Esophagus squamous epithelium (tissue), 5 donors: ENCODE measurements at places on chromosomes 3 and 15.

GRCh38 chr3:14461748-14462324 is 59.4 kb downstream of the SLC6A6 start:
- no peaks in the 10 kb centered on the region for H3K4me1 ChIP-seq
- H3K27me3 ChIP-seq: no peaks in the 10 kb centered on the region
- no peaks in the 10 kb centered on the region for H3K36me3 ChIP-seq
- no peak overlapping the region for H3K27ac ChIP-seq
- H3K4me3 ChIP-seq: no peak overlapping the region

DNA sequence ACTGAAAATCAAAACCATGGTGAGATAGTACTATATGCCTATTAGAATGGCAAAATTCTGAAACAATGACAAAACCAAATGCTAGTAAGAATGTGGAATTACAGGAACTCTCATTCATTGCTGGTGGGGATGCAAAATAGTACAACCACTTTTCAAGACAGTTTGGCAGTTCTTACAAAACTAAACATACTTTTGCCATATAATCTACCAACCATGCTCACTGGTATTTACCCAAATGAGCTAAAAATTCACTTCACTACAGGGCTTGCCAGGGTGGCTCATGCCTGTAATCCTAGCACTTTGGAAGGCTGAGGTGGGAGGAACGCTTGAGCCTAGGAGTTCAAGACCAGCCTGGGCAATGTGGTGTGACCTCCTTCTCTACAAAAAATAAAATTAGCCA is 40.0 kb downstream of the MYO9A start:
- H3K27ac ChIP-seq: no peak overlapping the region
- DNase-seq: no peak
- H3K27me3 ChIP-seq: no peaks in the 10 kb centered on the region
- H3K4me1 ChIP-seq: no peaks in the 10 kb centered on the region
- no peaks in the 10 kb centered on the region for H3K36me3 ChIP-seq

DNA sequence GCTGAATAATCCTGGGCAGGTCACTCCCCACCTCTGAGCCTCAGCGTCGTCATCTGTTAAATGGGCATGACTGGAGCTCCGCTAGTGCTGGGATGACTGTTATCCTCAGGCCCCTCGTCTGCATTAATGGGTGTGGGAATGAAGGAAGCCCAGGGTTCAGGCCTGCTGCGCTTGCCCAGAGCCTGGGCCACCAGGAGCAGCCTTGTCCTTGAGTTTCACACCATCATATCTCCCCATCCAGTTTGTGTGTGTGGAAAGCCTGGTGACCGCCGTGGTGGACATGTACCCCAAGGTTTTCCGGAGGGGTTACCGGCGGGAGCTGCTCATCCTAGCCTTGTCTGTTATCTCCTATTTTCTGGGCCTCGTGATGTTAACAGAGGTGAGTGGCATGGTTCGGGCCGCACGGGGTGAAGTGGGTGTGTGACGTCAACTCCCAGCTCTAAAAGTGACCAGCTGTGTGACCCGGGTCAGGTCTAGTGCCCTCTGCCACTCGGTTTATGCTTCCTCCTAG is 63.5 kb upstream of the SLC6A1 start:
- H3K4me3 ChIP-seq: no peak overlapping the region
- no peak for DNase-seq
- peaks cover 19% of the 10 kb centered on the region for H3K4me1 ChIP-seq
- no peaks in the 10 kb centered on the region for H3K36me3 ChIP-seq
- no peaks in the 10 kb centered on the region for H3K27me3 ChIP-seq

DNA sequence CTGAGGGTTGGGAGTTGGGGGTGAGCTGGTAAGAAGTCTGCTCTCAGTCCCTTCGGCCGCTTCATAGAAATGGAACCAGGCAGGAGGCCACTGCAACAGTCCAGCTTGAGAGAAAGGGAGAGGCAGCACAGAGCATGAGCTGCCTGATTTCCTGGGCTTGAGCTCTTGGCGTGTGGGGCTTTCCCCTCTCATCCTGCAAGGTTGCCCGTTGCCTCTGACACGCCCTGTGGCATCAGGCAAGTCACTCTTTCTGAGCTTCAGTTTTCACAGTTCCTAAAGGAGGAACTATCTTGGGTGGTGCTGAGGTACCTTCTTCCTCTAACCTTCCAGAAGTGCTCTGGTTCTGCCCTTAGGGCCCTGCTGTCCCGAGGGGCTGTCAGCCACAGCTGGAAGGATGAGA is 4.9 kb downstream of the MESP2 start:
- H3K27me3 ChIP-seq: no peaks in the 10 kb centered on the region
- peaks cover 96% of the 10 kb centered on the region for H3K4me1 ChIP-seq
- H3K27ac ChIP-seq: peak overlapping the region; percentile 66
- H3K4me3 ChIP-seq: no peak overlapping the region

DNA sequence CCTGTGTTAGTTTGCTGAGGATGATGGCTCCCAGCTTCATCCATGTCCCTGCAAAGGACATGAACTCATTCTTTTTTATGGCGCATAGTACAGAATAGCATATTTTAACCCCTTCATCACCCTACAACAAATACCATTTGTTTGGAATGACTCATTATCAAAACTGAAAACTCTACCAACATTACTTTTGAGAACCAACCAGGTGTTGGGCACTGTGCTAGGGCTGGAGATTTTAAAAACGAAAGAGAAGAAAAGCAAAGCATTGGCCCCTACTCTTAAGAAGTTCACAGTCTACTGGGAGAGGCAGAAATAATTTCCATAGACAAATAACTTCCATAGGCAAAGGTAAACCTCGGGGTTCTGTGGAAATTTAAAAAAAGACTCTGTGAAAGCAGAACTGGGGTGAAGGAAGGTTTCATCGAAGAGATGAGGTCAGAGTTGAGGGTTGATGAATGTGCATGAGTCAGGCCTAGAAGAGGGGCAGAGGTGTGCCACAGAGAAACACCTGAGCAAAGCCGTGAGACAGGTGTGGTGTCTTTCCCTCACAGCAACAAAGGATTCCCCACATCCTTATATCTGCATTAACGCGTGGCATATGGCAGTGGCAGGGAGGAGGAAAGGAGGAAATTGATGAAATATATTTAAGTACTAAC is 51.0 kb downstream of the MCF2L2 start:
- H3K36me3 ChIP-seq: no peaks in the 10 kb centered on the region
- H3K4me1 ChIP-seq: no peaks in the 10 kb centered on the region
- DNase-seq: no peak
- H3K27me3 ChIP-seq: no peaks in the 10 kb centered on the region
- H3K4me3 ChIP-seq: no peak overlapping the region

DNA sequence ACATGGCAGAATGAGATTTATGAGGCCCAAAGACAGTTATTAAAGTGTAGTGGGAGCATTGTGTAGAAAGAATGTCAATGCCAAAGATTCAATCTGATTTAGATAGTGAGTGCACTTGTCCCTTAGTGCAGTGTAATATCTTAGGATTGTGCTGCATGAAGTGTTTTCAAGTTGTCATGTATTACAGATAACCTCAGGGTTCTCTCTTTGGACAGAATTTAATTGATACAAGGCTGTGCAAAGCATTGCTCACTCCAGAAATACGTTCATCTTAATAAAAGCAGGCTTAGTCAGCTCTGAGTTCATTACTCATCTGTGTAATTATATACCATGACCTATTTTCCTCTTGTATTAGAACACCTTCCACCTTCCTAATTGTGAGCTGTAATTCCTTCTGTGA is 16.0 kb upstream of the GPR171 start:
- H3K27ac ChIP-seq: no peak overlapping the region
- H3K27me3 ChIP-seq: no peaks in the 10 kb centered on the region
- H3K4me3 ChIP-seq: no peak overlapping the region
- DNase-seq: no peak
- no peaks in the 10 kb centered on the region for H3K36me3 ChIP-seq

- H3K27ac ChIP-seq: no peak overlapping the region
- no peak overlapping the region for H3K4me3 ChIP-seq
- H3K36me3 ChIP-seq: no peaks in the 10 kb centered on the region
- H3K27me3 ChIP-seq: no peaks in the 10 kb centered on the region
- no peak for DNase-seq
Observed at GRCh38 chr3:112038863-112039262, 4.3 kb downstream of the TMPRSS7 start.

DNA sequence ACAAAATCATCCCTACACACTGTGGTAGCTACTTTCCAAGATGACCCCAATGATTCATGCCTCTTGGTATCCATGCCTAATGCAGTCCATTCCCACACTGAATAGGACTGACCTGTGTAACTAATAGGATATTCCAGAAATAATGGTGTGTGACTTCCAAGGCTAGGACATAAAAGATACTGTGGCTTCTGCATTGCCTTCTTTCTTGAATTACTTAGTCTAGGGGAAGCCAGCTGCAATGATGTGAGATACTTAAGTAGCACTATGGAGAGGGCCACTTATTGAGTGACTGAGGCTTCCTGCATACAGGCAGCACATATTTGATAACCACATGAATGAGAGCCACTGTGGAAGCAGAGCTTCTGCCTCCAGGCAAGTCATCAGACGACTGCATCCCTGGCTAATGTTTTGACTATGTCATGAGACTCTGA is 50.1 kb downstream of the NR1I2 start:
- no peaks in the 10 kb centered on the region for H3K4me1 ChIP-seq
- no peak overlapping the region for H3K4me3 ChIP-seq
- no peaks in the 10 kb centered on the region for H3K27me3 ChIP-seq
- H3K36me3 ChIP-seq: no peaks in the 10 kb centered on the region
- no peak overlapping the region for H3K27ac ChIP-seq

GRCh38 chr3:151230646-151231045 is 27.6 kb upstream of the GPR171 start:
- peaks cover 14% of the 10 kb centered on the region for H3K4me1 ChIP-seq
- no peak overlapping the region for H3K27ac ChIP-seq
- H3K4me3 ChIP-seq: no peak overlapping the region

DNA sequence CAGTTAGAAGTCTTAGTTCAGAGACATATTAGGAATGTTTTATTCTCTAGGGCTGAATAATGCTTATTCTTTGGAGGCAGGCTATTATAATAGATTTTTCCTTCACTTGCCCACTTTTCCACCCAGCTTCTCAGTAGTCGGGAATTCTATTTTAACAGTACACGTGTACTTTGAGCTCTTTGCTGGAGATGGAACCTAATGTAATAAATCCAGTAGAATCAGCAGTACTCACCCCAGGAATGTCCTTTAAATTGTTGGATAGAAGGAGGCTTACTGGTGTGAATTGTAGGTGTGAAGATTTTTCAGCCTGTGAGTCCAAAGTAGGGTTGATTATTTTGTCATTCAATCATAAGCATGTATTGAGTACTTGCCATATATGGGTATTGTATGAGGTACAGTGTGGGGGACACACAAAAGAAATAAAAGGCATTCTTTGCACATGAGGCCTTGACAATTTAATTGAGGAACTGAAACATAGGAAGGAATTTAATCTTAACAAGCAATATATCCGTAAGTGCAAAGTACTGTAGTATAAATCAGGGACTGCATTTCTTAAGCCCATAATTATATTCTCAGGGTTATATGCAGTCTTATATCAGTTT is 29.5 kb upstream of the MGA start:
- H3K4me3 ChIP-seq: no peak overlapping the region
- no peak overlapping the region for H3K27ac ChIP-seq
- H3K36me3 ChIP-seq: no peaks in the 10 kb centered on the region
- no peaks in the 10 kb centered on the region for H3K27me3 ChIP-seq

- no peaks in the 10 kb centered on the region for H3K27me3 ChIP-seq
- DNase-seq: no peak
- no peaks in the 10 kb centered on the region for H3K36me3 ChIP-seq
- no peak overlapping the region for H3K4me3 ChIP-seq
- H3K27ac ChIP-seq: no peak overlapping the region
Observed at GRCh38 chr3:146705225-146705624, 100.1 kb upstream of the PLSCR5 start.

DNA sequence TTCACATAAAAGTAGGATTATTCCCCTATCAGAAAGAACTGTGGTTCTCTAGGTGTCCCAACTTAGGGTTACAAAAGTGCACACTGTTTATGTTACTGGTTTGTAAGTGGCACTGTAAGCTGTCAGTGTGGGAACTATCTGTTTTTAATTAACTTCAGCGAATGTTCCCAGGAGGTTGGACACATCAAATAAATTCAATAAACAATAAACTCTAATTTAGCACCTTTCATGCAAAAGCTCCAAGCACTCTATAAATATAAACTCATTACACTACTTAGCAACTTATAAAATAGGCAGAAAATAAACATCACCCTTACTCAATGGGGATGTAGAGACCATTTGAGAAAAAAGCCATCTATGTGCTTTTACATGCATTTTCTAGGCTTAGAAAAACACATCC is 168.4 kb upstream of the SLC2A2 start:
- no peaks in the 10 kb centered on the region for H3K36me3 ChIP-seq
- no peak overlapping the region for H3K4me3 ChIP-seq
- DNase-seq: no peak
- H3K27ac ChIP-seq: no peak overlapping the region
- H3K4me1 ChIP-seq: no peaks in the 10 kb centered on the region
- no peaks in the 10 kb centered on the region for H3K27me3 ChIP-seq

DNA sequence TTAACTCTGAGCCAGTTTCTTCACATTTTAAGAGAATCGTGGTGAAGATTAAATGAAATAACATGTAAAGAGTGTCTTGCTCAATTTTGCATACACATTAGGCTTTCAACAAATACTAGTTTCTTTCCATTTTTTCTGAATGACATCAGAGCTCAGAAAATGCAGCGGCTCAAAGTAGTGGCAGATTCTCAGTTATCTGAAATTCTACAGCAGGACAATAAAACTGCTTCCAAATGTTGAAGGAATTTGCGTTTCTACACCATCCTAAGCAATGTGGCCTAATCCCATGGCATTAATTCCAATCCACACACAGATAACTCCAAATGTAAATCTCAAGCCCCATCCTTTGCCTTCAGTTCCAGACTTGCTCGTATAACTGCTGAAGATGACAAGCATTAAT is 115.8 kb downstream of the PLCH1 start:
- DNase-seq: no peak
- no peak overlapping the region for H3K4me3 ChIP-seq
- H3K27ac ChIP-seq: no peak overlapping the region
- H3K27me3 ChIP-seq: no peaks in the 10 kb centered on the region
- no peaks in the 10 kb centered on the region for H3K4me1 ChIP-seq
- H3K36me3 ChIP-seq: no peaks in the 10 kb centered on the region

DNA sequence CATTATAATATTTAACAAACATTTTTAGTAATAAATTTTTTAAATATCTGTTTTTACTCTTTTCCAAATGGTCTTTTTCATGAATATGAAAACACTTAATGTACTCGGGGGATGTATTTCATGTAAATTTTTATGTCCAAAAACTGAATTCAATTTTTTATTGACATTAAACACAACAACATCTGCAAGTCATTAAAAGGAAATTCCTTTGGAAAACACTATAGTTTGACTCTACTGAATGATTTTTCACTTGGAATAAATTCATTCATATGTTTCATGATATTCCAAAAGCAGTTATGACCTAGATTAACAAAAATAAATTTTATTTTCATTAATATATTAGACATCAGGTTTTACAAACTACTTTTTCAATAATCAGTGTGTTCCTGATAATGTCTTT is 239.8 kb upstream of the AGTR1 start:
- H3K4me3 ChIP-seq: no peak overlapping the region
- no peak overlapping the region for H3K27ac ChIP-seq
- no peaks in the 10 kb centered on the region for H3K36me3 ChIP-seq
- no peaks in the 10 kb centered on the region for H3K4me1 ChIP-seq
- DNase-seq: no peak
- H3K27me3 ChIP-seq: no peaks in the 10 kb centered on the region

GRCh38 chr3:7410782-7411181 is 549.9 kb downstream of the GRM7 start:
- no peaks in the 10 kb centered on the region for H3K36me3 ChIP-seq
- H3K27ac ChIP-seq: no peak overlapping the region
- H3K27me3 ChIP-seq: no peaks in the 10 kb centered on the region
- H3K4me1 ChIP-seq: no peaks in the 10 kb centered on the region
- no peak for DNase-seq
